Stimulated activated CD4-positive, alpha-beta T cell treated with anti-CD3 and anti-CD28 coated beads, Interleukin-15, amount 100 ng/mL, for 48 hours (primary cell): ENCODE measurements at places on chromosomes 4 and X.

DNA sequence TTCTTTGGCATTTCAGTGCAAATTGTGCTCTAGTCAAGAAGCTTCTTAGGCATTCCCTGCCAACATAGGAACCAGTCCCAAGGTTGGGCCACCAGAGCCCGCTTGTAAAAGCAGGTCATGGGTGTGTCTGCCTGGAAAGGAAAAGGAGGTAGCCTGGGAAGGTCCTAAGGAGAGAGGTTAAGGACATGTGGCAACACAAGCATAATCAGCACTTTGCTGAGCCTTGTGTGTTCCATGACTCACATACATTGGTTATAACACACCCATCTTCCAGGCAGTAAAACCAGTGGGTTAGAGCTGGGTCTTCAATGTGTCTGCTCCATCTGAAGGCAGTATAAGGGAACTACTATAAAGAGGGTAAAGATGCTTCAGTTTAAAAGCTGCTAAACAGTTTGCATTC is 165.0 kb downstream of the FHIP1A start:
- DNase-seq = no peak

DNA sequence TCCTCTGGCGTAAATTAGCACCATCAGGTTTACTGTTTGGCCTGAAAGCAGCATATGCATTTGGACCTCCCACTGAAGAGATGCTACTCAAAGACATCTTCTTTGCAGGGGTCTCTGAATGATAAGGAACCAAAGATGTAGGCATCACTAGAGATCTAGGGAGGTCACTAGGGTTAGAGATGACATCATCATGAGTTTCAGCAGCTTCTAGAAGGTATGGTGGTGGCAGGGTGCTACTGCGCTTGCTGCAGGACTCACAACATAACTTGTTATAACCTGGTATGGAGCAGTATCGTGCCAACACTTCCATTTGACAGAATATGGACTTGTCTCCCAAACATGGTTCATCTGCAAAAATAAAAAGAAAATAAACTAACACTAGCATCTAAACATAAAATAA is 251.6 kb downstream of the NPFFR2 start:
- DNase-seq = no peak

DNA sequence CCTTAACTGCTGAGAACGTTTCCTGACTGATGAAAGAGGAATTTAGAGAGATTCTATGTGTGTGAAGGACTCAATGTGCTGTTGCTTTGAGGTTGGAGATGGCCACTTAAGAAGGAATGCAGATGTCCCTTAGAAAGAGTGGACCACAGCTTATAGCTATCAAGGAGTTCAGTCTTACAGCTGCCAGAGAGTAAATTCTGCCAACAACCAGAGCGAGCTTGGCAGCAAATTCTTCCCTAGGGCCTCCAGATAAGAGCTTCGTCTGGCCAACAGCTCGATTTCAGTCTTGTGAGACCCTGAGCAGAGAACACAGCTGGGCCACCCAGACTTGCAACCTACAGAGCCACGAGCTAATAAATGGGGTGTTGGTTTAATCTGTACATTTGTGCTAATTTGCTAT is 21.8 kb downstream of the MID1 start:
- DNase-seq = no peak

DNA sequence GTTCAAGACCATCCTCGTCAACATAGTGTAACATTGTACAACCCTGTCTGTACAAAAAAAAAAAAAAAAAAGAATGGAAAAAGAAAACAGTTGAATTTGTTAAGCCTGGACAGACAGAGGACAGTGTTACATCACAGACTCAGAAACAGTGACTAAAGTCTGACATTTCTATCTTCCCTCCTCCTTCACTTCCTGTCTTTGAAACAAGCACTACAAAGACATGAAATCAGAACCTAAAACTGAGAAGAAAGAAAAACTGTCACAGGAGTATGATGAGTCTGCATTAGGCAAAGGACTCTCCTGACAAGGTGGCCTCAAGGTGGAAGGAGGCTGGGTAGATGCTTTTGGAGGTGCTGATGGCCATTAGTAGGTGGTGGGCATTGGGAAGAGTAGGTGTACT is 126.7 kb downstream of the RBM47 start:
- no peak for DNase-seq

DNA sequence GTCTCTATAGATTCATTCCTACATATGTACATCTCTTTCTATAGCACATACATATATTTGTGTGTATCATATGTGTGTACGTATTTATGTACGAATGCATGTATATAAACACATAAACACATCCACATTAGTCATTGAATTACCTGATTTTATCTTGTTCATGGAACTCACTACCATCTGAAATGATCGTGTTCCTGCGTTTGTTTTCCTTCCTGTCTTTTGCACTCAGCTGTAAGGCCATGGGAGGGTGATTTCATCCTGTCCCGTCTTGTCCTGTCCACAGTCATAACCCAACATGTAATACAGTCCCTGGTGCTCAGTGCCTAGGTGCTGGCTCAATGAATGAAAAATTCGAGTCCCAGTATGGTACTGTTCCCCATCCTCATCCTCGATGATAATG is 191.8 kb upstream of the PSAPL1 start:
- no peak for DNase-seq

GRCh38 chrX:71367396-71367795 is 1.2 kb downstream of the TAF1 start:
- no peak for DNase-seq

DNA sequence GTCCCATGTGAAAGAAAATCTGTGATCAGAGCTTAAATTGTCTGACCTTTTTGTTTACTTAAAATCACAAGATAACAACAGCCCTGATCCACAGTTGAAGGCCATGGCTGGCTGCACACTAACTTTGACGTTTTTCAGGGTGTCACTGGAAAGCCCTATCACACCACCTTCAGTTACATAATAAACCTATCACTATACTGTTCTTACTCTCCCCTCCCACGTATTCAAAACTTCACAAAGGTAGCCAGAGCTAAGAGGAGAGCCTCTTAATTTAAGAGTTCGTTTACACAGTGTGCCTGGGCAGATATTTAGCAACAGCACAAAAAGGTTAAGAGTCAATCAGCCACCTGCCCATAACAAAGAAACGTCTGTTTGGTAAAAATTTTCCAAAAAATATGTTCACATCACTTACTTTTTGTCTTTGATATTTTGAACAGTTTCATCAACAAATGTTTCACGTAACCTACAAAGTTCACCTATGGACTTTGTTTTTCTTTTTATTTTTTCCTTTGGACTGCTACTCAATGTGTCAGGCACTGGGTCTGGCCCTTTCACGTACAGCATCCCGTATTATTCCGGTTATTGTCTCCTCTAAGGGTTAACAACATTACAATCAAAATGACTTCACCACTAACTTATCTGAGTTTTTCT is 25.0 kb downstream of the RFC1 start:
- no peak for DNase-seq

DNA sequence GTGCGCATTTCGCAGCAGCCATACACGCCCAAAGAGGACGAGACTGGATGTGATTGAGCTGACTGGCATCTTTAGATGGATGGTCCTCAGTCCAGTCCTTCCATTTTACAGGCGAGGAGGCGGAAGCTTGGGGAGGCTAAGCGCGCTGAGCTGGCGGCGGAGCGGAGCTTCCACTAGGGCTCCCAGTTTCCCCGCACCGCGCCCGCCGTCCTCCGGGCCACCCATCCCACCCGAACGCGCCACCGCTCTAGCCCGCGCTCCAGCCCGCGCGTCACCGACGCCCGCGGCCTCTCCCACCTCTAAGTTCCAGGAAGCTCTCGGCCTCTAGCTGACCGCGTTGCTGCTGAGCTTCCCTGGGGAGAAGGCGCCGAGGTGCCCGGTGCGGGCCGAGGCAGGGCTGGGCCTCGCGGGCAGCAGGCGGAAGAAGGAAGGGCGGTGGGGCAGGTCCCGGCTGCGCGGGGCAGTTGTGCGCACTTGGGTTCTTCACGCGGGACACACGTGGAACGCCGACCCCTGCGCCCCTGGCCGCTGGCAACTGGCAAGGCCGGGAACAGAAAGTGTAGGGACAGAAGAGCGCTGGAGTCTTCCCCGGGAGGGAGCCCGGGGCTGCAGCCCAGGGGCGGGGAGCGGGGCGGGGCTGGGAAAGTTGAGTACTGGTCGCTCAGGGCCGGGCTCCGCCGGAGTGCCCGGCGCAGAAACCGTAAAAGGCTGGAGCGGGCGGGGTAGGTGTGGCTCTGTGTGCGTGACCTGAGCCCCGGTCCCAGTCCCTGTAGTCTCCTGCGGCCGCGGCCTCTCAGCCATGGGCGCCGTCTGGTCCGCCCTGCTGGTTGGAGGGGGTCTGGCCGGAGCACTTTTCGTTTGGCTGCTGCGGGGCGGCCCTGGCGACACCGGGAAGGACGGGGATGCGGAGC is at the start of gene STBD1:
STBD1 (plus strand) TSS at position 763 of the 911 bp plus-strand sequence; CDS start at position 800, 37 bp downstream.
- no peak for DNase-seq

DNA sequence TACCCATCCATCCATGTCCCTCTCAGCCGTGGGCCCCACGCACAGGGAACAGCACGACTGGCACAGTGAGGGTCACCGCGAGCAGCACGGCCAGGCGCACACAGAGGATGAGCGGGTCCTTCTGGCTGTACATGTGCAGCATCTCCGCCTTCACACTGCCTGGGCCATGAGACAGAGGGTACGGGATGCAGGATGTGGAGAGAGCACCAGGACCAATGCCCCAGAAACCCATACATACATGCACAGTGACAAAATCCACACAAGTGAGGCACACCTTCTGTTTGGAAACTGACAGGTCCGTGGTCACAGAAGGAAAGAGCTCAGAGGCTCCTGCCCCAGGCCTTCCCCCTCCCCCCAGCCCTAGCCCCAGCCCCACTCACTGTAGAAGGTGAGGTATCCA is 9.5 kb downstream of the SLC38A5 start:
- no peak for DNase-seq

GRCh38 chr4:106986486-106986885 is 49.6 kb downstream of the DKK2 start:
- DNase-seq = no peak

DNA sequence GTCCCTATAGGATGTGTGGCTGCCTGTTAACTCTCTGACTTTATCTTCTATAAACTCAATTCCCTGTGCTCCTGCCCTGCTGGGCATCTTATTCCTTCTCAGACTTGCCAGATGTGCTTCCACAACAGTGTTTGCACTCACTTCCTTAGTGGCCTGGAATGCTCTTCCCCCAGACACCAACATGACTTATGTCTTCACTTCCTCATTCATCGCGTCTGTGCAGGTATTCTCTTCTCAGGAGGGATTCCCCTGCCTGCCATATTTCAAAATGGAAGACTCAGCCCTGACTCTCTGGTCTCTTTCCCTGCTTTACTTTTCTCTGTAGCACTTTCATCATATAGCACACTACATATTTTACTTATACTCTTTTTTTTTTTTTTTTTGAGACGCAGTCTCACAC is 344.0 kb downstream of the CENPC start:
- DNase-seq = no peak

DNA sequence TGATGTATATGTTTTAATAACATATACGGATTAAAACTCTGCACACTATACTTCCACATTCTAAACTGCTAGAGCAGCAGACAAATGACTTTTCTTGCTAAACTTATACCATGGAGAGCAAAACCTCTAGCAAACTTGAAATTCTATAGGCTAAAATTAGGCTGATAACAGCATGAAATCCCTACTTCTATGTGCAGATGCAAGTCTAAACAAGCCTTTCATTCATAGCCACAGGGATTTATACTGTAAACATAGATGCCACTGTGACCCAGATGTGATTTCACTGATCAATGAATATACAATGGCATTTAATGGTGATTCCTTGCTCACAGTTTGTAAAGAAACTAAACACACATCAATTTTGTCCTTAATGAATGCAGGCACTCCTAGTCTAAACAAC is 151.0 kb downstream of the ANTXR2 start:
- no peak for DNase-seq

GRCh38 chr4:184014301-184014700 is 109.2 kb downstream of the STOX2 start:
- DNase-seq = no peak

- no peak for DNase-seq
Observed at GRCh38 chrX:87621697-87622096, 104.1 kb downstream of the KLHL4 start.

- no peak for DNase-seq
Observed at GRCh38 chr4:139689093-139689722, 23.6 kb downstream of the MGST2 start.

GRCh38 chr4:73099143-73099542 is 29.6 kb upstream of the COX18 start:
- no peak for DNase-seq

DNA sequence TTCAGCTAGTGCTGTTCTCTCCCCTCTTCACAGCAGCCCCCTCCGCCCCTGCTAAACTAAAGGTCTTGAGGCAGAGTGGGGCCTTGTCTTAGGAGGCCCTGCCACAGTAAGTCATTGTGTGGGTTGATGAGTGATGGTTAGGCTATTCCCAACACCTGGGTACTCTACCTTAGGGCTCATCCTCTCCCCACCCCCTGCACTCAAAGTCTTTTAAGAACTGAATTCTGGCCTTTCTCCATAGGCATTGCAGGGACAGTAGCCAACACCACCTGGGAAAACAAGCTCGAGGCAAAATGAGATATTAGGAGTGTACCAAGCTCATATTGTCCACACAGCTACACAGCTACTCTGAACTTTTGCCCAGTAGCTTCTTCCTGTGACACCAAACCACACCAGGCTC is 42.5 kb downstream of the RAB40AL start:
- no peak for DNase-seq

GRCh38 chr4:181971411-181971810 is 271.8 kb upstream of the TENM3 start:
- no peak for DNase-seq

GRCh38 chr4:98204236-98204553 is 57.0 kb upstream of the RAP1GDS1 start:
- DNase-seq = no peak

- DNase-seq = no peak
Observed at GRCh38 chr4:166045457-166045856, 172.4 kb downstream of the TLL1 start.

DNA sequence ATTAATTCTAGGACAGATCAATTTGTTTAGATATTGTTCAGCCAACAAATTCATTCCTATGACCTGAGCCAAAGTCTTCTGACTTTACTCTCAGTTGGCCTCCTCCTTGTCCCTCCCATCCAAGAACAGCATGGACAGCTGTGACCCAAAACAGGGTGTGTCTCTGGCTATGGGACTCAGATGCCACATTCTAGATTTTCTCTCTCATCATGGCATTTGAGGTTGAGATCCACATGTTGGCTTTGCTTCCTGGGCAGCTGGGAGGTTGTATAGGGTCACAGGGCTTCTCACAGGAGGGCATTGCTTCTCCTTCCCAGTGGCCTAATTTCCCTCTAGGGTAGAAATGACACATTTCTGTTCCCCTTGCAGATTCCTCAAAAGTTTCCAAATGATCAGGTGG is 22.6 kb upstream of the EGF start:
- no peak for DNase-seq

DNA sequence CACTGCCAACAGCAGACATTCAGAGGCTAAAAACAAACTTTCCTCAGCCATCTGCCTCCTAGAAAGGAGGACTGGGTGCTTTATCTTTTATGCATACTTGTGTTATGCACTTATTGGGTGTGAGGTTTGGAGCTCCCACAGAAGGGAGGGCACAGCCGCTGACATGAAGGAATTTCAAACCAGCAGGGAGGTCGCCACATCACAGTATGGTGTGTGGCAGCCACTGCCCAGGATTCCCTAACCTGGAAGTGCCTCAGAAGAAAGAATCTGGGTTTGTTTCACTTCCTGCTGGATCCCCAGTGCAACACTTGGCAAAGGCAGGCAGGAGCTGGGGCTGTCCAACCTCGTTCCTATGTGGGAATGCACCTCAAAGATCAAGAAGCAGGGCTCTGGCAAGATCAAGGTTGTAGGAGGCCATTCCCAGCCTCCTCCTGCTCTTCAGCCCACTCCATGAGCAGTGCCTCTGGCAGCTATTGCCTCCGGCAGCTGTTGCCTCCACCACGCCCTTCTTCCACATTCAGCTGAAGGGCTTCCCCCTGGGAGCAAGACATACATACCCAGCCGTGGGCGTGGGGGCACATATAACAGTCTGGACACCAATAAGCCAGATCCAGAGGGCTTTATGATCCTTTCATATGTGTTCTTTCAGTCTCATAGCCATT is 109.0 kb upstream of the MAMLD1 start:
- no peak for DNase-seq
